ENCODE measurements at places on chromosomes 11 and 22.

GRCh38 chr11:72720784-72721183, 31.4 kb downstream of the ARAP1 start:
- no peak for DNase-seq

DNA sequence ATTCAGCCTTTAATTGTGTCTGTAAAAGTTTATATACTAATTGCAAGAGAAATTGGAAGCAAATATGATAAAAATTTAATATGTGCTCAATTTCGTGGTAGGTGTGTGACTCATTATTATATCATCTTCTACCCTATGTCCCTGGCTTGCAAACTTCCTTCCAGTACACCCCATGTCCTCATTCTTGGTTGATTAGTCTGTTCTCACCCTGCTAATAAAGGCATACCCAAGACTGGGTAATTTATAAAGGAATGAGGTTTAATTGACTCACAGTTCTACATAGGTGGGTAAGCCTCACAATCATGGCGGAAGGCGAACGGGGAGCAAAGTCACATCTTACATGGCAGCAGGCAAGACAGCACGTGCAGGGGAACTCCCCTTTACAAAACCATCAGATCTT, 11.9 kb downstream of the MRGPRX3 start:
- DNase-seq: no peak

DNA sequence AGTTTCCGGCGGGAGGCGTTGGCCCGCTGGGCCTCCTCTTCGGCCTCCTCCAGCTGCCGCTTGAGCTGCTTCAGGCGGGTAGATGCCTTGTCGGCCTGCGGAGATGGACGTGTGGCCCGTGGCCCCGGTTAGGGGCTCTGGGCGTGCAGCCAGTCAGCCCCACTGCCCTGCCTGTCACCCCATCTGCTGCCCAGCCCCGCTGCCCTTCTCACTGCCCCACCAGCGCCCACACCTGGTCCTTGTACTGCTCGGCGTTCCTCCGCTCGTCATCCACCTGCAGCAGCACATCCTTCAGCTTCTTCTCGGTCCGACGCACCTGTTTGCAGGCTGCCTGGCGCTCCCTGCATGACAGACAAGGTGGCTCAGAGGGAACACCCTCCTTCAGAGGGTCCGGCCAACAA, 31.2 kb downstream of the APOL1 start:
- no peak for DNase-seq

DNA sequence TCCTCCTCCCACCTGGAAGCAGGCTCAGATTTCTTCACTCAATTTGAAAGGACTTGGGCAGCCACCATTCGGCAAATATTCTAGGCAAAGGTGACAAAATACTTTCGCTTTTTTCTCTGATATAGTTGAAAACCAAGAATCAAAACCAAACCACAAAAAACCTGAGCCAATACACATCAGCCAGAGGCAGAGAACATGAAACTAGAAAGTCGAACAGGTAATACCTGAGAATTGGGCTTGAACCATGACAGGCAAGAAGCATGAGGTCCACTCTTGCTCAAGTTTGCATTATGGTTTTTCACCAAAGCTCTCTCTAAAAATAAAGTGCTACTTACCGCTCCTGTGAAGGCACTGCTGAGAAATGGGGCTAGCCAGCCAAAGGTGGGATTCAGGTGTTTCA, 26.2 kb upstream of the LDLRAD3 start:
- no peak for DNase-seq

DNA sequence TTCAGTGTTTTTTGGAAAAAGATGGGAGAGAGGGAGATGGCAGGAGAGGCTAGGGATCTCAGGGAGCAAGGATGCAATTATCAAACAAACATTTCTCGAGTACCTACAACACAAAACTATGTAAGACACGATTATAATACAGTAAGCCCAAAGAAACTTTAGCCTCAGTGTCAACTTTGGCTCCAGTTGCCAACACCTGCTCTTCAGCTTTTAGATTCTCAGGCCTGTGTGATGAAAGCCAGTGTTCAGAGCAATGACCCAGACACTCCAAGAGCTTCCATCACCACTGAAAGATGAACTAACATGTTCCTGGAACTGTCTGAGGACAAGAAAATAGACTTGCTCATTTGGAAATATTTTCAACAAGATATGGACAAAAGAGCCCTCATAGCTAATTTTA, 31.4 kb upstream of the CEP295 start:
- DNase-seq: no peak

- no peak for DNase-seq
Measured at GRCh38 chr11:119864836-119865235, 135.8 kb upstream of the NECTIN1 start.

GRCh38 chr11:78000193-78000592, 5.7 kb upstream of the INTS4 start:
- no peak for DNase-seq

GRCh38 chr22:35014812-35015211, 51.1 kb upstream of the ISX start:
- DNase-seq: no peak

DNA sequence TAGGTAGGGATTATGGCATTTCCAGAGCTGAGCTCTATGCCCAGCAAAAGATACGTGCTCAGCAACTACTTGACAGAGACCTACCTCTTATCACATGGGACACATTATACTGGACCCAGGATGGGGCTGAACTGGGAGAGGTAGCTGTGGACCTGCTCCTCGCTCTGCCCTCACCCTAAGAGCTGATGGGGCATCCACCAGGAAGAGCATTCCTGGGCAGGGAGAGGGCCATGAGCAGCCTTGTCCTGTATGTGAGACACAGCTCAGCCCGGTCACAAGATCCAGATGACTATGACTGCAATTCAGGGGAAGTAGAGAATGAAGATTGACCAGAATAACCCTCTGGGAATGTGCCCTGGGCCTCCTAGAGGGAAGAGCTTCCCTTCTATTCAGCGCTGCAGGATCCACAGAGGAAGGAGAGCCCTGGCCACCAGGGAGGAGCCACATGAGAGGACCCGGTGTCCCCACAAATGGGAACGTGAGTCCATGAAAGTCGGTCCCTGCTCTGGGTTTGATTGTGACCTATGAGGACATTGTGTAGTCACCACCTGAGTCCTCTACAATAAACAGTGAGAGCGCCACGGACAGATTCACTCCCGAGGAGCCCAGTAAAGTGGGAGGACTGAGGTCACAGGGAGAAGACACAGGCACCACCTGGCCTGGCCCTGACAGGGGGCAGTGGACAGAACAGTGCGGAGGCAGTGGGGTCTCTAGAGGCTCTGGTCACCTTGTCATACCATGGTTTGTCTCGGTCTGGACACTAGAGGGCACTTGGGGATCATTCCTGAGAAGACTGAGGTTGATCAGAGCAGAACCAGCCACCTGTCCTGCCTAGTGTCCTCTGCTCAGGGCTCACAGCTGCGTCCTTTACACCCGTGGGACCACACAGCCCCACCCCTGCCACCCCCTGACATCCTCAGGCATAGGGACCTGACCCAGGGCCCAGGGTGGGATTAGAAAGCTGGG, 99.5 kb downstream of the ZNF280B start:
- DNase-seq: no peak

GRCh38 chr11:69574608-69575255, 66.2 kb upstream of the CCND1 start:
- DNase-seq: no peak

DNA sequence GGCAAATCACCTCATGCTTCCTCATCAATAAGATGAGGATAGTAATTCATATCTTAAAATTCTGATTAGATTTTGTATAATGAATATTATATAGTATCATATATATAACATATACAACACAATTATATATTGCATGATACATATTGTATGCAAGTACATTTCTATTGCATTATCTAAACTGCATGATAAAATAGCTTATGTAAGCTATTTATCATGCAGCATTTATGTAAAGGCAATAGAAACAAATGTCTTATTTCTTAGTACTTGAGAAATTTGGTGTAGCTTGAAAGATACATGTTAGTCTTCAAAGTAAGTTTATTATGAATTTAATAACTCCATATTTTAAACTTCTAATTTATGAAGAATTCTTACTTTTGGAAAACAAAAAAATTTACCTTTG, 5.5 kb downstream of the LIN7C start:
- no peak for DNase-seq

GRCh38 chr11:64344787-64345186, 4.8 kb downstream of the CCDC88B start:
- DNase-seq: no peak

- DNase-seq: no peak
Measured at GRCh38 chr22:19571207-19571795, 47.1 kb upstream of the CLDN5 start.

- no peak for DNase-seq
Measured at GRCh38 chr22:31286360-31287255, 5.7 kb downstream of the PIK3IP1 start.

GRCh38 chr11:66204412-66204811, 64.0 kb upstream of the RAB1B start:
- no peak for DNase-seq

DNA sequence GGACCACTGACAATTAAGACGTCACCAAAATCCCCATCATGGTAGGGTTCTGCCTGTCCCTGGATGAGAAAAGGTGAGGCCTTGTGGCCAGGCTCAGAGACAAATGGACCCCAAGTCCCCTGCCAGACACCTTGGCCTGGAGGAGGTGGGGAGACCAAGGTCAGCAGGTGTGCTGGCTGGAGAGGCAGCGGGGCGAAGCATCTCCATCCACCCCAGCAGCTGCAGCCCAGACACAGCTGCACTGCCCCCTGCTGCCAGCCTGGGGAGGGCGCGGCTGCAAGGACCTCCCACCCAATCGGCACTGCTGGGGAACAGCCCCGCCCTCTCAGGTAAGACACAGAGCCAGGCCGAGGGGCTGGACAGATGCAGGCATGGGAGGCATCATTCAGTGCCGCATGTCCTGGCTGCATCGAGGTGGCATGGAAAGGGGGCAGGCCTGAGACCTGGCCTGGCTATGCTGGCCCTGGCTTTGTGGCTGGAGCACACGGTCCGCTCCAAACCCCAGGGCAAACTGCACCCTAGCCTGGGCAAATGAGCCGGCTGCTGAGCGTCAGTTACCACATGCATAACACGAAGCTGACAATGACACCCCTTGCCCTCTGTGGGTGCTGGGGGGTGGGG, 12.2 kb upstream of the MFNG start:
- peak; percentile 51 for DNase-seq

GRCh38 chr22:45200860-45201511, 37.3 kb downstream of the NUP50 start:
- no peak for DNase-seq

- DNase-seq: no peak
Measured at GRCh38 chr11:94941131-94941530, 32.2 kb downstream of the CWC15 start.

DNA sequence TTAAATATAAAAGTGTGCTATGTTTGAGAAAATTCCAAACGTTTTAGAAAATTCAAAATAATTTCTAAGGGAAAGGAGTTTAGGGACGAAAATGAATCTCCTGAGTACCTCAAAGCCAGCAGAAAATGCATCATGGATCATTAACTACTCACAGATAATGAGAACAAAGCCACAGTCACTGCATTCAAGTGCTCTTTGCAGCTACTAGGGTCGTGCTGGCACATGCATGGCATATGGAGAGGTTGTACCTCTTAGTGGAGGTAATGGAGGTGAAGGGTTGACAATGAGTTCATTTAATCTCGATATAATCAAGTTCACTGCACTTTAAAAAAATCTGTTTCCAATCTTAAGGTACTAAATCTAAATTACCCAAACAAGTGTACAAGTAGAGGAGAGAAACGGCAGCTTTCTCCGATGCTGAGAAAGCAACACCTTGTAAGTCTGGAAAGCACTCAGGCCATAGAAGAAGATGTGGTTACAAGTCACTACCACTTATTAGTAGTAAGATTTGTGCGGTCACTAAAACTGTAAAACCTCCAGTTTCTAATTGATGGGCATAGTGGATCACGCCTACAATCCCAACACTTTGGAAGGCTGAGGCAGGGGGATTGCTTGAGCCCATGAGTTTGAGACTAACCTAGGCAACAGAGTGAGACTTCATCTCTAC, 261.1 kb upstream of the ANO3 start:
- no peak for DNase-seq

Measured in stimulated activated CD4-positive, alpha-beta T cell treated with anti-CD3 and anti-CD28 coated beads, Interleukin-15, amount 100 ng/mL, for 1 hour (primary cell).